ENCODE measurements at places on chromosomes 2 and 18. TPM values are rescaled to one million over a fixed set of nuclear protein-coding genes. Genes with fewer than 3 reads are reported as not detected.

Gene DPP10
- total RNA-seq: not detected

Gene UGT1A8
- total RNA-seq: not detected

Gene CNGA3
- total RNA-seq: not detected

Gene RAB17
- 12.3 TPM for total RNA-seq

Gene MYO7B
- total RNA-seq: 0.13 TPM

Gene UGT1A1
- total RNA-seq: not detected

Gene SERPINB11
- total RNA-seq: not detected

Gene ST6GAL2
- 0.63 TPM for total RNA-seq

Gene LAMA3
- 7.0 TPM for total RNA-seq

Gene M1AP
- not detected for total RNA-seq

Gene SPATA3
- not detected for total RNA-seq

Gene LIMS3
- total RNA-seq: 7.8 TPM

Gene METAP1D
- 2.7 TPM for total RNA-seq

Gene SETBP1
- total RNA-seq: 6.4 TPM

Gene CPO
- total RNA-seq: not detected

Measured in dermis microvascular lymphatic vessel endothelial cell (primary cell).